ENCODE measurements at places on chromosomes 2 and 18. TPM values are rescaled to one million over a fixed set of nuclear protein-coding genes. Genes with fewer than 3 reads are reported as not detected.

Gene GKN2
- total RNA-seq, result not detected

Gene GPR35
- 2.0 TPM for total RNA-seq

Gene VWC2L
- not detected for total RNA-seq

Gene UGT1A7
- 0.96 TPM for total RNA-seq

Gene UGT1A9
- not detected for total RNA-seq
